ENCODE measurements at places on chromosomes 3 and 15.

GRCh38 chr3:117630885-117631284 lies 921.3 kb downstream of the TUSC7 start:
- no peak for DNase-seq

DNA sequence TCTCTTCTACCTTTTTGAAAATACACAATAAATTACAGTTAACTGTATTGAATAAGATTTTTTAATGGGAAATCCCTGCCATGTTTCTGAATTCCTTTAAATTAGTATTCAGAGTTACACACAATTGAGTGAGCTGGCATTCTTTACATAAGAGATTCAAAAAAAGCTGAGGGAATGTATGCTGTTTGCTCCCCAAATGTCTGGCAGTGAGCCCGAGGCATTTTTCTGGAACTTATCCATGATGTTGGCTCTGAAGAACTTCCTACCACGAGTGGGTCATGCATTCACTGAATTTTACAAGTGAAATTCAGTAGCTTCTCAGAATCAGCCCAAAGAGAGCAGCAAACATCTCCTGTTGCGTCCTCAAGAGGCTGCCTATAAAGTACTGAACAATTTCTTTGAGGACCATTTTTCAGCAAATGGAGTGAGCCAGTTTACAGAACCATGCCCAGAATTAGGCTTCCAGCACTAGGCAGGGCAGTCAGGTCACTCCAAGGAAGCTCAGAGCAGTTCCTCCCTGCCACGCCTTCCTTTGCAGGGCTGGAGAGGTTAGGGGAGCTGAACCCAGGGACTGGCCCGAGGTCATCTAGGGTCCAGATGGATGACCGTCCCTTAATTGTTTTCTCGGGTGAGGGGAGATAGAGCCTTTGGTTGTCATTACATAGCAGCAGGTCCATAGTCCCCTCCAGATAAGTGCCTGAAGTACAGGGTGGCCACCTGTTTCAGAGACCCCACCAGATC lies 21.2 kb downstream of the GABRA5 start:
- no peak for DNase-seq

DNA sequence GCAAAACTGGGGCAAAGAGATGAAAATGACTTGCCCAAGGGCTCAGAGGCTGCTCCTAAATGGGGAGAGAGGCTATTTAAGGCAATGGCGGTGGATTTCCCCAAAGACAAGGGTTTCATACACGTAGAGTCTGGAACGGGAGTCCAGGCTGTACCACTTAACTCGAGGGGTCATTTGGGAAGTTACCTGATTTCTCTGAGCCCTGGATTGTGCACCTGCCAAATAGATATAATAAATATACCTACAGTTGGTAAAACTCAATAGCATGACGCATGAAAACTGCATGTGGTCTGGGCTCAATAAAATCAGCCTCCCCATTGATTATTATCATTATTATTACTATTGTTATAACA lies 1.3 kb upstream of the ITPR1 start:
- no peak for DNase-seq

DNA sequence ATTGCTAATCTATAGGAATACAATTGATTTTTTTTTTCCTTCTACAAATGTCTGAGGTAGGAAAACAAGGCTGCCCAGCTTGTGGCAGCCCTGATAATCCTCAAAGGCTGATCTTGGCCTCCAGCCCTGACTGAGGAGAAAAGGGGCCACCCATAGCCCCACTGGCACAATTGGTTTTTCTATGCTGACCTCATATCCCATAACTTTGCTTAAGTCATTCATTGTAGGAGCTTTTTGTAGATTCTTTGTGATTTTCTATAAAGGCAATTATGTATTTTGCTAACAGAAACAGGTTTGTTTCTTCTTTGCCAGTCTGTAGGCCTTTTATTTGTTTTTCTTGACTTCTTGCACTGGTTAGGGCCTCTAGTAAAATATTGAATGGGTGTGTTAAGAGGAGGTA lies 80.2 kb upstream of the C15orf39 start:
- no peak for DNase-seq

DNA sequence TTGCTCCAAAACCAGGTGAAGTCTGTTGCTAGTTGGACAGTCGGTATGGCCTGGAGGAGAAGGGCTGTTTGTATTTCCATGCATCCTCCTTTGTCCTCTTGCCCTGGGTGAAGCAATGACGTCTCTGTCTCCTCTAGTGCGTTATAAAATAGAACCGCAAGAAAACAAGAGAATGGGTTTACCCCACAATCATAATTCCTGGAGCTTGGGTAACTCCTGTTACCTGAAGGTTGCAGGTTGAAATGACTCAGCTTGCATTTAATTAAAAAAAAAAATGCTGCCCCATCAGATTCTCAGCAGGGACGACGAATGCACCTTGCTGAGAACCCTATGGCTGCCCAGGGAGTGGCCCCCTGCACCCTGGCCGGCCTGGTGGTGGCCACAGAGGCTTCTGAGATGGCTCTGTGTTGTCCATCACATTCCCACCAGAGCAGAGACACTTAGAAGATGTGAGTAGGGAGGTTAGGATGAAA lies 228.2 kb upstream of the BHLHE40 start:
- no peak for DNase-seq

- DNase-seq = no peak
Measured at GRCh38 chr3:40258555-40258954, 51.0 kb upstream of the EIF1B start.

GRCh38 chr3:183613366-183614285 lies 21.8 kb upstream of the KLHL24 start:
- no peak for DNase-seq

GRCh38 chr3:106121491-106122289 lies 252.9 kb upstream of the CBLB start:
- DNase-seq = no peak

Measured in stimulated activated CD8-positive, alpha-beta memory T cell treated with anti-CD3 and anti-CD28 coated beads, Interleukin-2, amount 100 ng/mL, for 48 hours (primary cell).